ENCODE measurements at places on chromosomes 2 and 18.

GRCh38 chr18:73950116-73950700, 197.4 kb downstream of the FBXO15 start:
- DNase-seq = no peak

GRCh38 chr2:151367571-151367970, 10.2 kb downstream of the TNFAIP6 start:
- no peak for DNase-seq

DNA sequence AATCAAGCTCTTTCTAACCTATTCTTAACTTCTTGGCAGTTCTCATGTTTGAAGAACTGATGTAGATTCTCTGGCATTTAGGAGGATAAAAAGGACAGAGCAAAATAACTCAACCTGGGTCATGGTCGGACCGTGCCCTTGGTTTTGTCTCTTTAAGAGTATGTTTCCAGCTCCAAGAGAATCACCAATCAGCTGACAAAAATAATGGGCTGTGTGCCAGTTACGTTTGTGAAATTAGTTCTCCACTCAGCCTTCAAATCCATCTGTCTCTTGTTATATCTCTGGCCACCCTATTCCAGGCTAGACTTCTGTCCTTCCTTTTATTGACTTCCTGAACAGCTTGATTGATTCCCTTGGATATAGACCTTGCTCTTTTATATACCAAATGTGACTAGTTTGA, 225.7 kb downstream of the EPHA4 start:
- no peak for DNase-seq

DNA sequence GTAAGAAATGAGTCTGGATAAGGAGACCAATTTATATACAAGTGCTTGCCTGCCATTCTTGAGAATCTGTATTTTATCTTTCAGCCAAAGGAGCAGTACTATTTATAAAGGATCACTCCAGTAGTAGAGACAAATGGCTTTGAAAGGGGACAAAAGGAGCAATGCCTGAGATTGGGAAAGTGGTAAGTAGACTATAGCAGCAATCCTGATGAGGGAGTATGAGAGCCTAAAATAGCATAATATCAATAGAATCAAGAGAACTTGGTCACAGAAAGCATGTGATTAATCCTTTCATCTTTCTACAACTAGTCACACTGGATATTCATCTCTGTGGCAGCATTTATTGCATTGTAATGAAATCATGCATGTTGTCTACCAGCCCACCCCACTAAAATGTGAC, 20.2 kb downstream of the NRXN1 start:
- DNase-seq = no peak

DNA sequence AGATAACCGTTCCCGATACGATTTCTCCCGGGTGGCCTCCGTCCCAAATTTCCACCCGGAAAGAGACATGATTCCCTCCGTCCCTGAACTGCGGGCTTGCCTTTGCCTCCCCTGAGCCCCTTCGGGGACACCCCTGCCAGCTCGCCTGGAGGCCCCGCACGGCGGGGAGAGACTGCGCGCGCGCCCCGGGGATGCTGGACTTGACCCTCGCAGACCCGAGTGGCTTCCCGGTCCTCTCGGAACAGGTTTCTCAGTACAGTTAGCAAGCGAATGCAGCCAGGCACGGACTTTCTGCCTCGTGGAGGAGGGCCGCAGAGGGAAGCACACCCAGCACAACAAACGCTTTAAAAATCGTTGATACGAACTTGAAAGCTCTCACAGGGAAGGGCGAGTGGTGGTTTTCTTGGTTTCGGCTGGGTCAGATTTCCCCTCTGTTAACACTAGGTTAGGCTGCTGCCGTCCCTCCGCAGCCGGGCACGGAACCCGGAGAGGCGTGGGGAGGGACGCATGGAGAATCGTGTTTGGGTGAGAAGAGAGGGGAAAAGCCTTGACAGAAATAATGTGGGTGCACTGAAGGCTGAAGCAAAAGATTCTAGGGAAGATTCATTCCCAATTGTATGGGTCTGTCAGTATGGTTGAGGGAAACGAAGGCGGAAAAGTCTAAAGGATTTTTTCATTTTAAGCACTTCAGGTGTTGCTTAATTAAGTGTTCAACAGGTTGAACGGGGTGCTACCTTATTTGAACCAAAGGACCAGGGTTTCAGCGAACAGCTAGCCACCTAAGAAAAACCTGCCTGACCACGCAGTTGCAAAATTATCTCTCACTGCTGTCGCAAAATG, 916 bp downstream of the TNFRSF11A start:
- no peak for DNase-seq

GRCh38 chr2:113886479-113887008, 3.3 kb upstream of the ACTR3 start:
- no peak for DNase-seq

DNA sequence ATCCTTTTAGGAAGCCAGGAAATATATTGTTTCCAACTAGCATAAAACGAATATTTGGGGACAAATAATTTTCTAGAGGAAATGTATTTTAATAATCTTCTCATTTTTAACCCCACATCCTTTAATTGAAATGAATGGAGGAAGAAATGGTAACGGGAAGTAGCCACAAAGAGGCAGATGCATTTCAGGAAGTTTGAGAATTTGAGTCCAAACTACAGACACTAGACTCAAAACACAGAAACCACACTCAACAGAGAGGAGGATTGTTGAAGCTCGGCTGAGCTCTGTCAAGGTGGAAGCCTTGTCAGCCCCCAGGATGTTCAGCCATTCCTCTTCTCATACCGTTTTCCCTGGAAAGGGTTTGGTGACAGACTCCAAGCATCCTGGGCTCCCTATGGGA, 288.5 kb downstream of the NAPG start:
- no peak for DNase-seq

- no peak for DNase-seq
These were observed 90.6 kb downstream of the SNTG2 start for GRCh38 chr2:1041012-1041805.
